ENCODE measurements at places on chromosomes 2 and 18. TPM values are rescaled to one million over a fixed set of nuclear protein-coding genes. Genes with fewer than 3 reads are reported as not detected.

MPP4 gene
- 24.3 TPM for total RNA-seq

HTR2B gene
- 1.7 TPM for total RNA-seq

NEDD4L gene
- total RNA-seq = 10.9 TPM

ASTL gene
- not detected for total RNA-seq

TGOLN2 gene
- 101 TPM for total RNA-seq

FAM237A gene
- not detected for total RNA-seq

POTEC gene
- total RNA-seq = not detected

ABHD1 gene
- not detected for total RNA-seq

TRAPPC8 gene
- total RNA-seq = 28.7 TPM

RAB6C gene
- not detected for total RNA-seq

RAX gene
- total RNA-seq = not detected

CD8B gene
- total RNA-seq = not detected

CTNNA2 gene
- not detected for total RNA-seq

IL36A gene
- not detected for total RNA-seq

ITGA4 gene
- 78.1 TPM for total RNA-seq

DYSF gene
- 1.2 TPM for total RNA-seq

LYPD6B gene
- 21.6 TPM for total RNA-seq

PDCD1 gene
- total RNA-seq = not detected

LBX2 gene
- total RNA-seq = 10.6 TPM

SDC1 gene
- 28.8 TPM for total RNA-seq

MC5R gene
- 0.49 TPM for total RNA-seq

CCDC178 gene
- not detected for total RNA-seq

RFX8 gene
- total RNA-seq = 10.8 TPM

SPHKAP gene
- total RNA-seq = not detected

BABAM2 gene
- total RNA-seq = 54.7 TPM

ZC3H8 gene
- total RNA-seq = 10.5 TPM

FBXO41 gene
- total RNA-seq = 1.1 TPM

MLPH gene
- total RNA-seq = 121 TPM

UGT1A7 gene
- not detected for total RNA-seq

SLC40A1 gene
- total RNA-seq = under 0.01 TPM

DIS3L2 gene
- 14.9 TPM for total RNA-seq

TXNL4A gene
- total RNA-seq = 81.0 TPM

INHA gene
- 0.12 TPM for total RNA-seq

CDCA7 gene
- total RNA-seq = 28.8 TPM
